C1 segment of cervical spinal cord (tissue), 14 donors: ENCODE measurements at places on chromosomes 11 and 22.

DNA sequence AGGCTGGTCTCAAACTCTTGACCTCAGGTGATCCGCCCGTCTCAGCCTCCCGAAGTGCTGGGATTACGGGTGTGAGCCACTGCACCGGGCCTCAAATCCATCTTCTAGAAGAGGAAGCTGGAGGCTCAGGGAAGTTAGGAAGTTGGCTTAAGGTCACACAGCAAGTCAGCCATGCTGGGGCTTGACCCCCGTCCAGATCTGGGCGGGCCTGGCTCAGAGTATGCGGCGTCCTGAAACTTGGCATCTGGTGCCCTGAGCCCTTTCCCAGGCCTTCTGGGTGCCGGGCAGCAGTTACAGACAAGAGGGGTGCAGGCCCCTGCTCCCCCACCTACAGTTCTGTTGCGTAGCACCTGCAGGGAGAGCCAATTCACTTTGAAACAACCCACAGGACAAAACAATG, 11.2 kb downstream of the MPPED1 start:
- DNase-seq = no peak

GRCh38 chr11:126431401-126432064, 76.0 kb downstream of the ST3GAL4 start:
- DNase-seq = no peak

GRCh38 chr11:129639300-129639699, 176.3 kb upstream of the TMEM45B start:
- DNase-seq = no peak

DNA sequence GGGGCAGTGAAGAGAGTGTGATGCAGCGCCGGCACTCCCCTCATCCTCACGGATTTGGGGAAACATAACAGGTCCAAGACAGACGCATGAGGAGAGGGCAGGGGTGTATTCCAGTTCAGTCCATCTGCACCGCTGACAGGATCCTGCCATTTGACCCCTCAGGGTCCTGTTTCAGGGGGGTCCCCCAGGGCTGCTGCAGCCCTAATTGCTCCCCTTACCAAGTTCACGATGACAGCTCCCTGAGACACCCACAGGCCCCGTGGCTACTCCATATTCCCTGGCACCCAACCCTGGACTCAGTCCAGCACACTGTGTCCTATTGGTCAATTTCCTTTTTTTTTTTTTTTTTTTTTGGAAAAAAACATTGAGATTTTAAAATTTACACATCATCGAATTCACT, 41.5 kb downstream of the SHANK2 start:
- no peak for DNase-seq

DNA sequence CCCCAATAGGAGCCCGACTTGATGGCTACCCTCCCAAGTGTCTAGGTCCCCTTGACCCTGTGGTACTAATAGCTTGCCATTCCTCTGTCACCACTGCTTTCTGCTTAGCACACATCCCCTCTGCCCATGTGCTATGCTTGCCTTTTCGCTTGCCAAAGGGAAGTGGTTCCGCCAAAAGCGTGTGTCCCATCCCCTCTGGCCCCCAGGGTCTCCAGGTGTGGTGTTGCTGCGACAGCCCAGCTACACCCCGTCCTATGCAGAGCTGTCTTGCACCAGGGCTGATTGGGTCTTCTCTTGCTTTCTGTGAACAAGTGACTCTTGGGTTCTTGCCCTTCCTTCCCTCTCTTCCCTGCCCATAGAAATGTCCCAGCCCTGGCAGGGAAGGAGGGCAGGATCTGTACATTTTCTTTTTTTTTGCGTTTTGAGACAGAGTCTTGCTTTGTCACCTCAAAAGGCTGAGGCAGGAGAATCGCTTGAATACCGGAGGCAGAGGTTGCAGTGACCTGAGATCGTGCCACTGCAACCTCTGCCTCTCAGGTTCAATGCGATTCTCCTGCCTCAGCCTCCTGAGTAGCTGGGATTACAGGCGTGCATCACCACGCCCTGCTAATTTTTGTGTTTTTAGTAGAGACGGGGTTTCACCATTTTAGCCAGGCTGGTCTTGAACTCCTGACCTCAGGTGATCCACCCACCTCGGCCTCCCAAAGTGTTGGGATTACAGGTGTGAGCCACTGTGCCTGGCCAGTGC, 3.9 kb downstream of the TANGO2 start:
- no peak for DNase-seq

DNA sequence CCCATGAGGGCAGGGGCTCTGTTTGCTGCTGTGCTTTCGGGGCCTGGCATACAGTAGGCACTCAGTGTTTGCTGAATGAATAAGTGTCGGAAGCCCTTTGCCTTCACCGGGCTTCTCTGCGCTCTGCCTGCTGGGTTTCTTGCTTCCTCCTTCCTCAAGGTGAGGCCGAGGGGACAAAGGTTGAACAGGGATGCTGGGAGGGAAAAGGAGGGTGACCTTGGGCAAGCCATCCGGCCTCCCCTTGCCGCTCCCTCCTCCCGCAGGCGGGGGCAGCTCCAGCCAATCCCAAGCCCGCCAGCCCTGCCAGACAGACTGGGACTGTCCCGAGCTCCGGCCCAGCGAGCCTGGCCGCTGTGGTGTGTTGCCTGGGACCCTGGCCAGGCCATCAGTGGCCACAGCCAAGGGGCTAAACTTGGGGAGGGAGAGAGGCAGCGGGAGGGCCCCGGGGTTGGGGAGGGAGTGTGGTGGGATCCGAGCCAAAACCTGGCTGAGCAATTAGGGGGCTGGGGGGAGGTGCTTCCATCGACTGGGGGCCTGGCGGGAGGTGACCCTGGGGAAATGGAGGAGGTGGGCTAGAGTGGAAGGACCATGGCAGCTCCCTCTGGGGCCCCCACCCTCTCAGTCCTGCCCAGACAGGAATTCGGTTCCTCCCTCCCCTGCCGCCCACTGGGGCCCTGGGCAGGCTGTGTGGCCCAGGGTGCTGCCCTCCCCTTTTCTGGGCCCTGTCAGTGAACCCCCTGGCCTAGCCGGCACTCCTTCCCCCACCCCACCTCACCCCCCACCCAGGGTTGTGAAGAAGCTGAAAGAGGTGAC, 3.4 kb upstream of the RCOR2 start:
- peak; percentile 66 for DNase-seq

- DNase-seq = no peak
Observed at GRCh38 chr11:77372726-77373125, 71.2 kb upstream of the GDPD4 start.

- peak; percentile 50 for DNase-seq
Observed at GRCh38 chr11:72471005-72471898, 36.9 kb upstream of the CLPB start.

DNA sequence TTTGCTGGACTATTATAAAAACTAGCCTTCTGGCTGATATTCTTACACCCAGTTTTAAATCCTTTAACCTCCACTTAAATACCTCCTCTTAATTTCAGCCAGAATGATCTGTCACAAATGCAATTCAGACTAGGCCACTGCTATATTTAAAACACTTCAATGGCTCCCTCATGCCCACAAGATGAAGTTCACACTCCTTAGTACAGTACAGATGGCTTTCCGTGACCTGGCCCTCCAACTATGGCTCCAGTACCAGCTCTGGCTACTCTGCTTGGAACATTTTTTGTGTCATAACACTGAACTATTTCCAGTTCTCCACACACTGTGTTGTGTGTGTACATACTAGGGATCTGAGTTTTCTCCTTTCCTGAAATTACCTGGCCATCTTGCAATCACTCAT, 353.4 kb downstream of the SOX6 start:
- no peak for DNase-seq

- DNase-seq = no peak
Observed at GRCh38 chr11:115577701-115578100, 73.5 kb upstream of the CADM1 start.

GRCh38 chr11:19828382-19829108, 115.9 kb downstream of the NAV2 start:
- no peak for DNase-seq

- DNase-seq = peak; percentile 59
Observed at GRCh38 chr11:119976805-119977560, 160.9 kb downstream of the TRIM29 start.

DNA sequence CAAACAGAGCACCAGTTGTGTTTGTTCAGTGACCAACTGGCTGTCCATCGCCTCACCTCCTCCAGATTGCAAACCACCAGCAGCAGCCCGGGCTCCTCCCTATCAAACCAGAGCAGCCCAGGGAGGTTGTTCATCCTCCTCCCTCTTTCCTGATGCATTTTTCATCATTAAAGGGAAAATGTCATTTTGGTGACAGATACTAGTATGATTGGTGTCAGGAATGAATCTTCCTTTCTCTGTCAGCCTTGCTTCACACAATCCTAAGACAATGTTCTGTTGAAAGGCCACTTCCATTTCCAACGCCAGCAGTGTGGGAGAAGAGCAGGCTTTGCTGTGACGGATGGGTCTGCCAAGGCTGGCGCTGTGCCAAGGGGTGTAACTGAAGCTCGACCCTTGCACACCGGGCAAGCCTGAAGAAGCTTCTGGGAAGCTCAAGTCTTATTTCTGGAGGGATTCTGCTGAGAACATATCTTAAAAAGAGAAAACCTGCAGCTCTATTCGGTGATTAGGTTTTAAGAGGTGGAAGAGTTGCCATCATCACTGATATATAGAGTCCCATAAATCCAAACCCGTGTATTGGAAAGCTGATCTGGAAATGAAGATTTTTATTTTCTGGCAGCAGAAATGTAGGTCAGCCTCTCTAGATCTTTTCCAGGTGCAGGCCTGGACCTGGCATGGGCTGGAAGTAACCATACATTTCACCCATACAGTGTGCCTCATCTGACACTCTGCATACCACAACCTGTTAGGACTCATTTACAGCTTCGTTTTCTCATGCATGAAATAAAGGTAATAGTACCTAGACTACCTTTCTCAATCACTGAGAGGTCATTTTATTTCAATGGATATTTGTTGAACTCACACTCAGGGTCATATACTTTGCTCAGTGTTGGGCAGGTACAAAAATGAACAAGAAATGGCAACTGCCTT, 524.5 kb downstream of the NTM start:
- DNase-seq = no peak

- no peak for DNase-seq
Observed at GRCh38 chr11:305844-306211, 1.8 kb upstream of the IFITM2 start.

- DNase-seq = peak; percentile 11
Observed at GRCh38 chr11:47768101-47768612, 1.0 kb upstream of the FNBP4 start.

GRCh38 chr11:45262900-45263299, 23.2 kb downstream of the SYT13 start:
- DNase-seq = no peak

GRCh38 chr11:123145661-123146060, 49.4 kb downstream of the CLMP start:
- no peak for DNase-seq

- DNase-seq = no peak
Observed at GRCh38 chr11:117606211-117606610, 190.8 kb downstream of the DSCAML1 start.

- DNase-seq = no peak
Observed at GRCh38 chr11:38543986-38544385, 1946.0 kb upstream of the RAG2 start.

- no peak for DNase-seq
Observed at GRCh38 chr22:37162221-37163095, 12.7 kb upstream of the IL2RB start.

GRCh38 chr22:37618072-37618656, 9.5 kb downstream of the GGA1 start:
- no peak for DNase-seq
